T-cell (primary cell): ENCODE measurements at places on chromosomes 5 and 9.

- DNase-seq: no peak
Measured at GRCh38 chr5:173833196-173833985, 54.8 kb upstream of the CPEB4 start.

DNA sequence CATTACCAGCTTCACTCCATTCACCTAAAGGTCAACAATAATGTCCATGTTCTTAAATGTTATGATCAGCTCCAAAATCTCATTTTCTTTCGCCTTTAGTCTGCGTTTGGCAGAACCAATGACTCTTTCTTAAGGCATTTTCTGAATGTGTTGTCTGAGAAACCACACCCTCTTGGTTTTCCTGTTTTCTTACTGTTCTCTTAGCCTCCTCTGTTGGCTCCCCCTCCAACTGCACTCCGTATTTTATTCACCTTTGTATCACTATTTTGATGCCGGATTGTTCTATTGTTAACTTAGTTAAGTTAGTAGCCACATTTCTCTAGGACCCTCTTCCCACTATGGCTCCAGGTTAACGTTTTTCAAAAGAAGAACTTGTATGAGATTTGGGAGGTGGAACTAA lies 185.6 kb downstream of the DMAC1 start:
- no peak for DNase-seq

DNA sequence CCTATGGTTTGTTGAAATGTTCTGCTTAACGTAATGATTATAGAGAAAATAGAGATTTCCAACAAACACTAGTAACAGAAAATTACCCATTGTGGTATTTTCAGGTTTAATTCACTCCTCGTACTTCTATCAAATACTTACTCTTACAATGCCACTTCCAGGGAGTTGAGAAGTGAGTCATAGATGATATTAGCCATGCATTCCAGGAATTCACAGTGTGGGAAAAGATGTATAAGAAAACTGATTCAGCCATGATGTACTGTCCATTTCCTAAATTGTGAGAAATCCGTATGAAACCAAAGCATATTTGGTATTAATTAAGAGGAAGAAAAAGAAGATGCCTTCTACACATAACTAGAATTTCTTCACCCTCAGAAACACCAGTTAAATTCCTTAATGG lies 1854.6 kb upstream of the WWC1 start:
- DNase-seq: no peak

- peak; percentile 79 for DNase-seq
Measured at GRCh38 chr5:180071531-180072255, at the start of gene RNF130. TSS of gene RNF130 (minus strand) at chr5:180071759. CDS start at chr5:180071702, 57 bp downstream.
